Sigmoid colon (tissue), 7 donors: ENCODE measurements at places on chromosomes 4 and X. TPM values are rescaled to one million over a fixed set of nuclear protein-coding genes. Genes with fewer than 3 reads are reported as not detected.

DNA sequence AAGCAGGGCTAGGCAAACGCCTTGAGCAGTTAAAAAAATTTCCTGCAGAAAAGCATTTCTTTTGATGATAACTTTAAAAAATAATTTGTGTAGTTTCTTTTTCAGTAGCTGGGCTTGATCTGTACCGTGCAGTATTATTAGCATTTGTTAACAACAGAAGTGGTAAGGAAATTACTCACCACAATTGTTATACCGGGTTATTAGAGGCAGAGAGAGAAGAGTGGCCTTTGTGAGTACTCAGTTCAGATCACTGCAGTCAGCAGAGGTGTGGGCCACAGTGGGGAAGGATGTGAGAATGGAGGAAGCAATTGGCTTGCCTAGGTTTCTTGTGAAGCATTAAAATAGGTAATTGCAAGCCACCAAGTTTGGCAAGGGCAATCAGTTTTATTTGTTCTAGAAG lies 14.3 kb upstream of the IL21 start:
- no peaks in the 10 kb centered on the region for H3K36me3 ChIP-seq
- no peaks in the 10 kb centered on the region for H3K4me1 ChIP-seq
- no peaks in the 10 kb centered on the region for H3K27me3 ChIP-seq
- no peak for DNase-seq

- H3K36me3 ChIP-seq: no peaks in the 10 kb centered on the region
- no peaks in the 10 kb centered on the region for H3K27me3 ChIP-seq
- H3K27ac ChIP-seq: no peak overlapping the region
- no peak for DNase-seq
These were observed 4.3 kb downstream of the AMTN start for GRCh38 chr4:70522626-70523025.

DNA sequence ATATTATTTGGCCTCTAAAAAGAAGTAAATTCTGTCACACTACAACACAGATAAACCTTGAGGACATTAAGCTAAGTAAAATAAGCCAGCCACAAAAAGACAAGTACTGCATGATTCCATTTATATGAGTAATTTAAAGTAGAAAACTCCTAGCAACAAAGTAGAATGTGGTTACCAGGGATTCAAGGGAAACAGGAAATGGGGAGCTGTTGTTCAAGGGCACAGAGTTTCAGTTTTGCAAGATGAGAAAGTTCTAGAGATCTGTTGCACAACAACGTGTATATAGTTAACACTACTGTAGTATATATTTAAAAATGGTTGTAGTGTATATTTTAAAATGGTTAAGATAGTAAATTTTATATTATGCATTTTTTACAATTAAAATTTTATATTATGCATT lies 25.4 kb downstream of the SEC31A start:
- H3K27ac ChIP-seq: peak overlapping the region; percentile 53
- H3K4me3 ChIP-seq: no peak overlapping the region
- DNase-seq: no peak
- no peaks in the 10 kb centered on the region for H3K4me1 ChIP-seq
- no peaks in the 10 kb centered on the region for H3K27me3 ChIP-seq
- H3K36me3 ChIP-seq: peaks cover 51% of the 10 kb centered on the region

DNA sequence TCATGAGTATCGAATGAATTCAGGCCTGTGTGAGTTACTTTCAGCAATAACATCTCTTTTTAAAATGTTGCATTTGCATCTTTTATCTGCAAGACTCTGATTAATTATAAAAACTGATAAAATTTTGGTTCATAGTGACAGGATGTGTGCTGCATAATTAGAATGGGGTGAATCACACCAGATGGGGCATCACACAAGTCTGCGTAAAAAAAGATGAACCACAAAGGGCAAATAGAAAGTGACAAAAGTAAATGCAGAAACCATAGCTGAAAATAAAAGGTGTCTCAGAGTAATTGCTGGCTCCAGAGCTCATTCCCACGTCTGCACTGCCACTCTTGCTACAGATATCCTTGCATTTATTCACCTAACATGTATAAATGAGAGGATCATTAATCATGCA lies 131.1 kb downstream of the HS3ST1 start:
- H3K4me3 ChIP-seq: no peak overlapping the region
- no peaks in the 10 kb centered on the region for H3K36me3 ChIP-seq
- H3K27ac ChIP-seq: no peak overlapping the region
- no peaks in the 10 kb centered on the region for H3K27me3 ChIP-seq
- no peak for DNase-seq
- no peaks in the 10 kb centered on the region for H3K4me1 ChIP-seq

- no peak overlapping the region for H3K27ac ChIP-seq
- no peak for DNase-seq
- no peaks in the 10 kb centered on the region for H3K36me3 ChIP-seq
- H3K4me1 ChIP-seq: no peaks in the 10 kb centered on the region
- no peaks in the 10 kb centered on the region for H3K27me3 ChIP-seq
These were observed 8.7 kb upstream of the ANK2 start for GRCh38 chr4:113040793-113041192.

DNA sequence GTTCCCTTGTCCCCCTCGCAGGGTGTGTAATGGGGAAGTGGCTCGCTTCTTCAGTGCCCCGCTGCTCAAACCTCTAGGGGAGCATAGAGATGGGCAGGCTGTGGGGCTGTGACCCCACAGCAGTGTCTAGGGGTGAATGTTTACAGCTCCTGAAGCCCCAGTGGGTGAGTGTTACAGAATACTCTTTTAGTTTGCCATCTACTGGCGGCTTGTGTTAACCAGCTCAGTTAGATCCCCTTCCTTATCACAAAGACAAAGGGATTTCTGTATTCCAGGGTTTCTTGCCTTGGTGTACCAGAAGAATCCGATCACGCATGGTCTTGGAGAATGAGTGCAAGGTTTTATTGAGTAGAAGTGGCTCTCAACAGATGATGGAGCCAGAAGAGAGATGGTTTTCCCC lies 108.1 kb upstream of the IQCM start:
- no peaks in the 10 kb centered on the region for H3K4me1 ChIP-seq
- H3K27me3 ChIP-seq: no peaks in the 10 kb centered on the region
- no peak for DNase-seq
- H3K27ac ChIP-seq: no peak overlapping the region

DNA sequence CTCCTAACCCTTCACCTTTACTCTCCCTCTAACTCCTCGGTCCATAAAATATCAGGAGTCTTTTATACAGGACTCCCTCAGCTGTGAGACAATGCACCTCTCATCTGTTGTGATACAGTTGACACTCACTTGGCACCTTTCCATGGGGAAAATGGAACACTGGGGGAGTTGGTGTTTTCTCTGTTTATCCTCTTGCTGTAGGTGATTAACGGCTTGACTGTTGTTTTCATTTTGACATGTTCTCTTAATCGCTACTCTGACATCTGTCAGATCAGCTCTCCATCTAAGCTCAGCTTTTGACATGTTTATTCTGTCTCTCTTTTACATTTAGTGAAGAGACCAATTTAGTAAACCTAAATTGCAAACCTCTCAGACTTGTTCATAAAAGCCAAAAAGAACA lies 604.8 kb downstream of the TRAM1L1 start:
- no peak for DNase-seq
- H3K27ac ChIP-seq: no peak overlapping the region
- H3K36me3 ChIP-seq: no peaks in the 10 kb centered on the region
- H3K4me1 ChIP-seq: no peaks in the 10 kb centered on the region

GRCh38 chrX:138057883-138058282 lies 492.0 kb downstream of the ZIC3 start:
- no peaks in the 10 kb centered on the region for H3K27me3 ChIP-seq
- H3K36me3 ChIP-seq: no peaks in the 10 kb centered on the region

Gene CHRNA9
- not detected for total RNA-seq

Gene CDKL5
- 5.3 TPM for total RNA-seq

Gene RHOXF1
- 1.3 TPM for total RNA-seq

Gene TMEM128
- 22.1 TPM for total RNA-seq

Gene USP17L17
- not detected for total RNA-seq

Gene ARMCX4
- total RNA-seq: 13.2 TPM

Gene GATA1
- total RNA-seq: not detected

Gene C4orf17
- not detected for total RNA-seq
